ENCODE measurements at places on chromosomes 1 and 21.

DNA sequence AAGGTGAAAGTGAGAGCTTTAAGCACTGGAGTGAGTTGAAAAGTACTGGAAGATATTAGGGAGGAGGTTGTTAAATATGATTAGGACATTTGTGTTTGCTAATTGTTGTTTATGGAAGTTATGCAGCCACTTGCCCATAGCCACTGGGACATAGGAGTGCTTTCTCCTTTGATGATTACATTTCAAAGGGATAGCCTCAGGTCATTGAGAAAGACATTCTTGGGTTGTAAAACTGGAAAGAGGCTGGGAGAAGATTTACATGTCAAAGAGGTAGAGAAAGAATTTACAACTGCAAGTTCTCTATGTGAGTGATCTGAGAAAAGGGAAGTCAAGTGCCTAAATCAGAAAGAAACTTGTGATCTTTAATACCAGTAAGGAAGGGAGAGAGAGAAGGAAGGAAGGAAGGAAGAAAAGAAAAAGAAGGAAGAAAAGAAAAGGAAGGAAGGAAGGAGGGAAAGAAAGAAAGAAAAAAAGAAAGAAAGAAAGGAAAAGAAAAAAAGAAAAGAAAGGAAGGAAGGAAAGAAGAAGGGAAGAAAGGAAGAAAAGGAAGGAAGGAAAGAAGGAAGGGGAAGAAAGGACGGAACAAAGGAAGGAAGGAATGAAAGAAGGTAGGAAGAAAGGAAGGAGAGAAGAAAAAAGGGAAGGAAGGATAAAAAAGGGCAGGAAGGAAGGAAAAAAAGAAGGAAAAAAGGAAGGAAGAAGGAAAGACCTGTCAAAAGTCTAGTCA lies 284.6 kb upstream of the DPYD start:
- no peak for DNase-seq

- no peak for DNase-seq
Observed at GRCh38 chr1:25563330-25564215, 20.2 kb downstream of the LDLRAP1 start.

DNA sequence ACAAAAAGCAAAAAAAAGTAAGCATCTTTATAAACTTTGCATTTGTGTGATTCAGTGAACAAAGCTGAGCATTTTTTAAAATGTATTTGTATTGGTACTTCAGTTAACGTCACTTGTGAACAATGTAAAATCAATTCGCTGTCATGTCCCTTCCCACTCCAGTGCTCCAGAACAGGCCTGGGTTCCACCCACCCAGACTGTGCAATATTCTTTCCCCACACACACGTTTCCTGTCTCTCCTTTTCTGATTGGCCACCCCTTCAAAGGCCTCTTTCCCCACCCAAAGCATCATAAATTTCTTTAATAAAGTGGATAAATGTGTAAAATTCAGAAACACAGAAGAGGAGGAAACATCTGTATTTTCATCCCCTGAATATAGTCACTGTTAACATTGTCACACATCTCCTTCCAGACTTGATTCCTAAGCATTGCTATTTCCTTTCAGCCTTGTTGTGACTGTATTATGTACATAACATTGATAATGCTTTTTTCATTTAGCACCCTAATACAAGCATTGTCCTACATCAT lies 12.0 kb downstream of the CLEC20A start:
- DNase-seq, result no peak

GRCh38 chr1:30905916-30906620 lies 2.5 kb downstream of the SDC3 start:
- DNase-seq, result no peak

GRCh38 chr1:35285771-35286606 lies 17.5 kb downstream of the ZMYM4 start:
- DNase-seq, result no peak

GRCh38 chr1:153610334-153610733 lies 2.6 kb downstream of the S100A16 start:
- DNase-seq, result no peak

DNA sequence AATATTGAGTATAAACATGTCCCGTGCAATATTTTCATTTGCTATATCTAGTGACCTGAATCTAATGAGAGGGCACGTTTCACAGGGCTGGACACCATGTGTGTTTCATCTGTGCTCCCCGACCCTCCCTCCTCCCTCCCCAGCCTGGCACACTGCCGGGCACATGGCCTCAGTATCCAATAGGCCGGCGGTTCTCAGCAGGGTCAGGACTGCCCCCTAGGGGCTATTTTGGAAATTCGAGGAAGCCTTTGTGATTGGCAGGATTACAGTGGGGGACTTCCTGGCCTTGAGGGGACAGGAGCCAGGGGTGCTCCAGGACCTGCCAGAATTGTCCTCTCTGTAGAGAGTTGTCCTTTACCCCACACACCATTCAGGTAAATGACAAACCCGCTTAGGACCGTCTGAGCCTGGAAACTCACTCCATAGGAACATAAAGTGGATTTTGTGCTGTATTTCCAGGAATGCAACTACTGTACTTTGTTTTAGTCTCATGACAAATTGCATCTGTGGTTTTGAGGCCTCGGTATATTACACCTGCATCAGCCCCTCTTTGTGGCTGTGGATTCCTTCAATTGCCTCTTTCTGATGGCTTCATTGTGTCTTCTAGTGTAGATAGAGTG lies 109.5 kb upstream of the SIM2 start:
- no peak for DNase-seq

DNA sequence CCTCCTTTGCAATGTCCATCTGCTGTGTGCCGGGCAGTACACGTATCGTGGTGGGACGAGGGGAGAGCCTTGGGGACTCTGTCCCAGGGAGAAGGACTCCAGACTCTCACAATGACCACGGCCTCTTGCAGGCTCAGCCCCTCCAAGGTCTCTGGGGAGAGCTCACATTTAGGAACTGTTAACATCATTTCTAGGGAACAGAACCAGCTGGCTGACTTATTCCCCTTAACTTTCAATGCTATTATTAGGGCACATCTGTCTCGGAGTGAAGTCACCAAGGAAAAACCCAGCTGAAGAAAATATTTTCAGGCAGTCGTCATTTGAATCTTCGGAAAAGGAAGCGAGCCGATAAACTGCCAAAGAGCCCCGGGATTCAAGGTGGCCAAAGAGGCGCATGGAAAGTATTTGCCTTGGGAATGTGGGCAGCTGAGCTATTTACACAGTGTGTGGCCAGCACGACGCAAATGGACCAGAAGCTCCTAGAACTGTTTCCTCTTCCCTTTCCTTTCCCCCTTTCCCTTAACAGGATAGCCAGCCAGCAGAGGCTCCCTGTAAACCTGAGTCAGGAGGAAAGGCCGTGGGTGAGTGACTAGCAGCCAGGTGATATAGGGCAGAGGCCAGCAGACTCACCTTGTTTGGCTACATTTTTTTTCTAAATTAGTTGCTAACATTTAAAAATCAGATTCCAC lies 74.5 kb downstream of the ITPKB start:
- peak; percentile 24 for DNase-seq

DNA sequence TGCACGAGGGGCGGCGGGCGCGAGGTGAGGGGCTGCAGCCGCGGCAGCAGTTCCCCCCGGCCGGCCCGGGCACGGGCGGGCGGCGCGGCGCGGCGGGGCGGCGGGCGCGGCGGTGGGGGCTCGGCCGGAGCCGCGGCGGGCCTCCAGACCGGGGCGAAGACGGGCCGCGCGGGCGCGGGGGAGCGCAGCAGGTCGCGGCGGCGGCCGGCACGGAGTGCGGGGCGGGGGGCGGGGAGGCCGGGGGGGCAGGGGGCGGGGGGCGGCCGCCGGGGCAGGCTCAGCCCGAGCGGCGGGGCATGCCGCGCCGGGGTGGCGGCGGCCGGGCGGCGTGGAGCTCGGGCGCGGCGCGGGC lies 311 bp downstream of the IRF2BP2 start:
- DNase-seq, result no peak

DNA sequence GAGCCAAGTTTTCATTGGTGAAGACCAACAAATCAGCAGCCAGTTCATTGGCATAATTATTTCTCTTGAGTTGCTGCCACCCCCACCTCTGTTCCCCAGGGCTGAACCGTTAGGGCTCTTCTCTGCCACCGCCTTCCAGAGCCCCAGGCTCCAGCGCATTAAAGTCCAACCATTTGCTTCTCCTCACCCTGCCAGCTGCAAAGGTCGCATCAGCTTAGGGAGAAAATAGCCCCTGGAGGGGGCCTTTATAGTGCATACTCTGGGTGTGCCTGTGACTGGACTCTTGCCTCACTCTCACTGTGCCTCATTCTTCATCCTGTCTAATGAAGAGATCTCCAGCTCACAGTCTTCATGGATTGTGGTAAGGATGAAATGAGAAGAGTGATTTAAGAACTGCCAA lies 50.4 kb downstream of the KDM1A start:
- no peak for DNase-seq

GRCh38 chr1:155323729-155324036 lies 3.0 kb downstream of the RUSC1 start:
- peak; percentile 44 for DNase-seq

DNA sequence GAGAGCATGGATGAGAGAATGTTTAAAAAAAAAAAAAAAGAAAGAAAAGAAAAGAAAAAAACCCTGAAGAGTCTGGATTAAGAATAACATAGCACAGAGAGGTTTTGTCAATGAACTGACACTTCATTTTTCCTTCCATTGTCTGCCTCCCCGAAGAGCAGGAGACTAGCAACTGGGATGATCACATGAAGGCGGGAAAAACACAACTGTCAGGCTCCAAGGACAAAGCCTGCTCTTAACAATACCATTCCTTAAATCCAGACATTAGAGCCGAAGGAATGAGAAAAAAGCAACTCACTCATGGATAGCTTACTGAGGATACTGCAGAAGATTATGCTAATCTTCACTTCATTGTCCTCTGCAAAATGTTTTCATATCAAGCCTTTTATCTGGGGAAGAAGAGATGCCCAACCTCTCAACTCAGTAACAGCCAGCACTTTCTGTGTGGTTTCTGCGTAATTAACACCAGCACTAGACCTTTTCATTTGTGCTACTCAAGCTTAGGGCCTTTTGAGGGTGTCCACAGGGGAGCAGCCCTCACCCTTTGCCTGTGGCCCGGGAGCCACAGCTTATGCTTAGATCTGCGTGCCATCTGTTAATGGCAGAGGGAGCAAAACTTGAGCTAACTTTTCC lies 182.3 kb downstream of the BARHL2 start:
- no peak for DNase-seq

DNA sequence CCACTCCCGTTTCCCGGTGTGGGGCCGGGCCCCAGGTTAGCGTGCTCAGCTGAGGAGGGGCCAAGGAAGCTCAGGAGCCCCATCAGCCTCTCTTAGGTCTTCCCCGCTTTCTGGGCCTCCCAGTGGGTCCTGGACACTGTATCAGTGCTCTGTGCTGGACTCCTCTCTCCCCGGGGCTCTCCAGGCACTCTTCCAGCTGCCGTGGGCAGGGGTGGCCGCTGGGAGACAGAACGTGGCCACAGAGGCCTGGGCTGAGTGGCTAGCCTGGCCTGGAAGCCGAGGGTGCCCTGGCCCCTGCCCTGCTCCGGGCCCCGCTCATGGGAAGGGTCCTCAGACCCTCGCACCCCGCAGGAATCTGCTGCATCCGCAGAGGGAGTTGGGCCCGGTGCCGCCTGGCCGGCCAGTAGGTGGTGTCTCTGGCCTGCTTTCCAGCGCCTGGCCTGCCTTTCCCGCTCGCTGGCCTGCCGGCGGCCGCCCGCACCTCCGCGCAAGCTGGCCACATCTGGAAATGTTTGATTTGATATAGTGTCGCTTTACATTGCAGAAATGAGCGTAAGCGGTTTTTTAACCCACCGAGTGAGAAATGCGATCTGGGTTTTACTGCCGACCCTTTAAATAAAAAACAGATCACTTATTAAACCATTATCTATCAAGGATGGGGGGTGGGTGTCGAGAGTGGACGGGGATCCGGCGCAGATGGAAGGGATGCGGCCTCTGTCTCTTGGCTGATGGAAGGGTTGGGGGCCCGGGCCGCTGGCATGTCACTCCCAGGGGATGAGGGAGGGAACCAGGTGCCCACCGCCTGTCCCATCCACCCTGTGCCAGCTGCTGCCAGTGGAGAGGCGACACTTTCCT lies 74.4 kb upstream of the TTC34 start:
- DNase-seq, result no peak

DNA sequence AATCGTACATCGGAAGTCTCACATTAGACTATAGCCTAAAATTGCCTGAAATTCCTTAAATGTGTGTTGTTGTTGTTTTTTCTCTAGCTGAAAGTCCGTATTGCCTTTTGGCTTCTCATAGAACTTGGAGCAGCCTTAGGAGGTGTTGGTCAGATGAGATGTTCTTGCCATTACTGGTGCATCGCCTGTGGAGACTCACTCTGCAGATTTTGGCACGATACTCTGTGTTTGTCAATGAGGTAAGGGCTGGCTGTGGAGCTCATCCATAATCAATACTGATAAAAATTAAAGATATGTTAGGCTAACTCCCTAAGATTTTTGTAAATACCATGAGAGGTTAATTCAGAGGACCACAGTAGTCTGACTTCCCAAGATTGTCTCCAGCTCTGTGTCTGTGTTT lies 28.9 kb downstream of the AGT start:
- DNase-seq, result no peak

GRCh38 chr1:240074422-240074821 lies 17.3 kb upstream of the FMN2 start:
- no peak for DNase-seq

- DNase-seq, result no peak
Observed at GRCh38 chr1:108504447-108504846, 54.3 kb downstream of the NBPF6 start.

DNA sequence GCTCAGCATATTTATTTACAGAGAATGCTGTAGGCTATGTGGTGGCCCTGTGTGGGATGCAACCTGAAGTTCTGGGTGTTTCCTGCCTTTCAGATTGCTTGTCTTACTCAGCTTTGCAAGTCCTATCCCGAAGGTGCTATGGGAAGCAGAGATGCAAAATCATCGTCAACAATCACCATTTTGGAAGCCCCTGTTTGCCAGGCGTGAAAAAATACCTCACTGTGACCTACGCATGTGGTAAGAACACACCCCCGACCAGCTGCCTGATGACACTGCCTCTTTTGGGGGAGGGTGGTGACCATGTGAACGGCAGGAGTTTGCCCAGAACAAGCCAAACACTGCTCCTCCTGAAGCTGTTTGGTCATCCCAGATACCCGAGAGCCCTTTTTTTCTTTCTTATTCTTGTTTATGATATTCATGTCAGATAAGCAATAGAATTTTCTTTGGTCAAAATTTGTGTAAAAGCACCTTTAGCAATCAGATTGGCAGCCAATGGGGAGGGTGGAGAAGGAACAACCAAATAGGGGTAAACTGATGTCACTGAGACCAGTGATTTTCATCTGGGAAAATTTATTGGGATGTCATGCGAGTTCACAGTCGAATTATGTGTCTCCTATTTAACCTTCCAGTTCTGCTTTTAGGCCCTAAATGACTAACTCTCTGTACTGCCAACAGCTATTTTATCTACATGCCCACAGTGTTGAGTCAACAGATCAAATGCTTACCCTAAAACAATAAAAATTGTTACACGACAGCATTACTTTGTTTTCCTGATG lies 82.6 kb downstream of the EVA1C start:
- DNase-seq, result peak; percentile 21

Data from amniotic stem cell (primary cell).